ENCODE measurements at places on chromosomes 5 and 9. TPM values are rescaled to one million over a fixed set of nuclear protein-coding genes. Genes with fewer than 3 reads are reported as not detected.

GRCh38 chr5:173178369-173178910, 34.1 kb downstream of the BNIP1 start:
- H3K27ac ChIP-seq = no peak overlapping the region
- no peak overlapping the region for H3K4me3 ChIP-seq
- DNase-seq = no peak

DNA sequence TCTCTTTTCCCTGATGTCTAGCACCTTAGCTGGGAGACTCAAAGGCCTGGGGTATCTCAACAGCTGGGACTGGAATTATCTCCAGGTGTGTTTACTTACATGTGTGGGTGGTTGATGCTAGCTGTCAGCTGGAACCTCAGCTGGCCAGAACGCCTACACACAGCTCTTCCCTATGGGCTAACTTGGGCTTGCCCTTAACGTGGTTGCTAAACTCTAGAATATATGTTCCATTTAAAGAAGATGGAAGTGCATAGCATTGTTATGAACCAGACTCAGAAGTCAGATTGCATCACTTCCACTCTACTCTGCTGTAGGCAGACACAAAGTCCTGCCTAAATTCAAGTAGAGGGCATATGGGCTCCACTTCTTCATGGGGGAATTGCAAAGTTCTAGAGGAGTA, 29.3 kb downstream of the SGCD start:
- peaks cover 4% of the 10 kb centered on the region for H3K36me3 ChIP-seq
- no peak for DNase-seq
- H3K4me1 ChIP-seq = peaks cover 2% of the 10 kb centered on the region
- H3K27me3 ChIP-seq = no peaks in the 10 kb centered on the region
- no peak overlapping the region for H3K27ac ChIP-seq

GRCh38 chr9:123316053-123316718, 39.8 kb upstream of the CRB2 start:
- no peak for DNase-seq
- H3K27ac ChIP-seq = no peak overlapping the region
- no peak overlapping the region for H3K4me3 ChIP-seq
- no peaks in the 10 kb centered on the region for H3K4me1 ChIP-seq

DNA sequence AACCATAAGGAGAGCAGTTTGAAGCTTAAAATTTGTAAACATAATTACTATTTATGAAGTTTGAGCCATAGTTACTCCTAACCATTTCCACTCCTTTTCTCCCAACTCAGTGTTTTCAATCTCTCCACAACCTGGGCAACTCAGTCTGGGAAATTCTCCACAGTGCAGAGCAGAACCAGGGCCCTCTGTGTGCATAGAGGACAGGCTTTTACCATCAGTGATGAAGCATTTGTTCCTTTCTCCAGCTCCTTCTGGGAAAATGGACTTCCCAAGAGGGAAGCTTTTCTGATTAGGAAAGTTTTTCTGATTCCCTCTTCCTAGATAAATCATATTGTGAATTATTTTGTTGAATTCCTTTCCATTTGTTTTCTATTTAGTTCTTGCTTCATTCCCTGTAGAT, 132.3 kb upstream of the MPDZ start:
- no peaks in the 10 kb centered on the region for H3K27me3 ChIP-seq
- H3K4me1 ChIP-seq = peaks cover 2% of the 10 kb centered on the region

DNA sequence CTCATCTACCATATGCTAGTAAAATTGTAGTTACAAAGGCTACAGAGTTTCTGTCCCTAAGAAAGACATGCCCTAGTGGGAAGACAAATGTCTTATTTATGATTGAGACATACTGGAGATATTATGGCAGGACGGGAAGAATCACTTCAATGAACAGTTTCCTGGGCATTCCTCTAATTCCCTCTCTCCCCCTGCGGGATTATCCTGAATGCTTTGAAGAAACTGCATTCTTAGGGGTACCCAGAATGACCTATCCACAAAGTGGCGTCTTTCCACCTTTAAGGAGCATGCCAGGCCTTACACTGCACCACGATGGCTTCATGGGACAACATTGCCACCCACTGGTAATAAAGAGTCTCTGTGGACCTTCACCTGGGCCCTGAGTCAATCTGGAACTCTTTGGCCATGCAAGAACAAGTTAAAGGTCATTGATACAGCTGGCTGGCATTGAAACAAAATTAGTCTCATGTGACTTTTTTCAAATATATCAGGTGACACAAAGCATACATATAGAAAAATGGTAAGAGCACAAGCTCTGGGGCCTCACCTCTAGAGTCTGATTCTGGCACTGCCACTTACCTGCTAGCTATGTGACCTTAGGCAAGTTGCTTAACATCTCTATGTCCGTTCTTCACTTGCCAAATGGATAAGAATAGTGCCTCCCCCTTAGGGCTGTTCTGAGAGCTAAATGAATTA, 32.0 kb downstream of the ANKRD55 start:
- H3K27ac ChIP-seq = no peak overlapping the region
- H3K36me3 ChIP-seq = no peaks in the 10 kb centered on the region
- no peaks in the 10 kb centered on the region for H3K4me1 ChIP-seq
- H3K4me3 ChIP-seq = no peak overlapping the region
- no peaks in the 10 kb centered on the region for H3K27me3 ChIP-seq

DNA sequence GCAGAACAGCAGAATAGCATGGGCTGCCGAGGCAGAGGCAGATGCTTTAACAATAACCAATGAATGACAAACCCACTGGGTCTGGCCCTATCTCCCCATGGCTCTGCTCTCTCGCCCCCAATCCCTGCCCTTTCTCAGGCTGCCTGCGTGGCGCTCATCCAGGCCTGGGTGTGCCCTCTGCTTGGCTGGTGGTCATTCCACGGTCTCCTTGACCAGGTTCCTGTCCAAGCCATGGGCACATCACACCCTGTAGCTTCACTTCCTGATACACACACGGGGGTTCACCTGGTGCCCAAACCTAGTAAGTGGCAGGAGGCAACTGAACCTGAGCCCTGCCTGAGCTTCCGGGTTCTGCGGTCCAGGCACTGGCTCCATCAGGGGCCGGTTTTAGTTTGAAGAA, 87.6 kb downstream of the DAP start:
- DNase-seq = no peak
- H3K27ac ChIP-seq = no peak overlapping the region
- H3K4me3 ChIP-seq = no peak overlapping the region

GRCh38 chr5:111857623-111858022, 100.6 kb upstream of the NREP start:
- H3K27me3 ChIP-seq = no peaks in the 10 kb centered on the region
- no peak for DNase-seq
- H3K4me3 ChIP-seq = no peak overlapping the region
- no peaks in the 10 kb centered on the region for H3K36me3 ChIP-seq

GRCh38 chr5:21765406-21765805, 1087.7 kb downstream of the CDH12 start:
- no peaks in the 10 kb centered on the region for H3K4me1 ChIP-seq
- no peak overlapping the region for H3K4me3 ChIP-seq
- no peaks in the 10 kb centered on the region for H3K27me3 ChIP-seq
- DNase-seq = no peak
- no peaks in the 10 kb centered on the region for H3K36me3 ChIP-seq

GRCh38 chr5:145449794-145450193, 385.3 kb downstream of the PRELID2 start:
- no peak for DNase-seq
- no peaks in the 10 kb centered on the region for H3K4me1 ChIP-seq
- H3K27me3 ChIP-seq = no peaks in the 10 kb centered on the region
- H3K4me3 ChIP-seq = no peak overlapping the region

- no peak overlapping the region for H3K27ac ChIP-seq
- no peaks in the 10 kb centered on the region for H3K4me1 ChIP-seq
- no peak for DNase-seq
- no peak overlapping the region for H3K4me3 ChIP-seq
- H3K27me3 ChIP-seq = no peaks in the 10 kb centered on the region
Measured at GRCh38 chr5:90438100-90438499, 28.5 kb upstream of the CETN3 start.

DNA sequence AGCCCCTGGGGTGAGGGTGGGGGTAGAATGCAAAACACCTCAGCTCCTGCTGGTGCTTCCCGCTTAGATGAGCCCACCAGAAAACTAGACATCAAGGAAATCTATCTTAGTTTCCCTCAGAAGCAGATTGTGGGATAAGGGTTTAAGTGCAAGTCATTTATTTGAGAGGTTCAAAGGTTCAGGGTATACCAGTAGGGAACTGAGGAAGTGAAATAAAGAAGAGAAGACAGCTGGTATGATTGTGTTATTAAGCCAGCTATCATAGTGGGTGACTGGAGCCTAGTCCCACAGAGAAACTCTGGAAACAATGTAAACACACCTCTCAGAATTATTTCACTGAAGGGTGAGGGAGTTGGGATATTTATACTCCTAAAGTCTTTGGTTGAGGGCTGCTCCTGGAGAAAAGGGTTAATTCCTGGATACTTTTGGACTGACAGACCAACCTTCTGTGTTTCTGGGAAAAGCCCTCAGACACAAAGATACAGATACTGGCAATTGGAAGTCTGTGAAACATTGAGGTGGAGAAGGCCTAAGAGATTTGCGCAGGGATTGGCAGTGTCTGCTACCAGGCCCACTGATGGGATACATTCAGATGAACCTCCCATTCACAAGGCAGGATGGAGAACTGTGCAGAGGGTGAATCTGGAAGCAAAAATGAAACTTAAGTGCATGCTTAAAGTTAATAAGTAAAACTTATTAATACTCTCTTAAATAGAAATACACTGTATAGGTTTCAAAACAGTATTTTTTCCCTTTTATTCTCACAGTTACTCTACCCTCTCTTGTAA, 6.4 kb upstream of the DCTN4 start:
- no peak overlapping the region for H3K4me3 ChIP-seq
- no peaks in the 10 kb centered on the region for H3K4me1 ChIP-seq
- H3K27ac ChIP-seq = no peak overlapping the region
- DNase-seq = no peak

GRCh38 chr9:129478961-129479630, 141.8 kb downstream of the C9orf50 start:
- H3K36me3 ChIP-seq = no peaks in the 10 kb centered on the region
- H3K27me3 ChIP-seq = no peaks in the 10 kb centered on the region
- H3K4me1 ChIP-seq = no peaks in the 10 kb centered on the region
- DNase-seq = no peak

- no peaks in the 10 kb centered on the region for H3K36me3 ChIP-seq
- H3K27me3 ChIP-seq = no peaks in the 10 kb centered on the region
- no peaks in the 10 kb centered on the region for H3K4me1 ChIP-seq
- H3K4me3 ChIP-seq = no peak overlapping the region
Measured at GRCh38 chr5:9653811-9654210, 23.7 kb upstream of the TAS2R1 start.

DNA sequence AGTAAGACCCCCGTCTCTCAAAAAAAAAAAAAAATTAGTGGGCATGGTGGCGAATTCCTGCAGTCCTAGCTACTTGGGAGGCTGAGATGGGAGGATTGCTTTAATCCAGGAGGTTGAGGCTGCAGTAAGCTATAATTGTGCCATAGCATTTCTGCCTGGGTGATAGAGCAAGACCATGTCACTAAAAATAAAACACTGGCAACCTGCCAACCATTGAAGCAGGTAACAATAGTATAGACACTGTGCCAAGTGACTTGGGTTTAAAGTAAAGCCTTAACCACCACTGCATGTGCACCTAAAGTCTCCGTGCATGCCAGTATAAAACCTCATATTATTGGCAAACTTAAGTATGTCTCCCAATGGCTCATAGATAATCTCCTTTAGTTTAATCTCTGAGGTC, 3.4 kb upstream of the APBA1 start:
- no peaks in the 10 kb centered on the region for H3K36me3 ChIP-seq
- no peaks in the 10 kb centered on the region for H3K27me3 ChIP-seq
- H3K4me1 ChIP-seq = no peaks in the 10 kb centered on the region
- H3K27ac ChIP-seq = no peak overlapping the region
- H3K4me3 ChIP-seq = no peak overlapping the region

DNA sequence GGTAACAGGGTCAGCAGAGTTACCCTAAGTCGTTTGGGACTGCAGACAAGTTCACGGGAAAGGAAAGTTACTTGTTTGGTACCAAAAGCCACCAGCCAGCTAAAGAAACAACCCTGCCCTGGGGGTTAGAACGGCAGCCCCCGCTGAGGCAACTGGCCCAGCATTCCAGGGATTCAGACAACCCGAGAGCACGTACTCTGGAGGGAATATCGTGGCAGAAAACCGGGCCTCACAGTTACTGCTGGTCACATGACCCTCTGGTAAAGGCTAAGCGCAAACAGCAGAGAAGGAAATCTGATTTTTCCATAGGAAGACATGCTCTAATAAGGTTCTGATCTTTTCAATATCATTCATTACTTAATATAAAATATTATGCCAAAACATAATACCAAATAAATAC, 22.5 kb upstream of the MLANA start:
- no peak for DNase-seq
- no peaks in the 10 kb centered on the region for H3K36me3 ChIP-seq
- H3K4me3 ChIP-seq = no peak overlapping the region
- H3K4me1 ChIP-seq = no peaks in the 10 kb centered on the region
- no peaks in the 10 kb centered on the region for H3K27me3 ChIP-seq
- H3K27ac ChIP-seq = no peak overlapping the region

GRCh38 chr9:132637351-132637750, 32.4 kb downstream of the DDX31 start:
- H3K4me1 ChIP-seq = no peaks in the 10 kb centered on the region
- no peak overlapping the region for H3K27ac ChIP-seq
- H3K36me3 ChIP-seq = peaks cover 3% of the 10 kb centered on the region
- no peak for DNase-seq
- no peak overlapping the region for H3K4me3 ChIP-seq

GRCh38 chr9:8401961-8402705, 602.6 kb upstream of the DMAC1 start:
- H3K4me3 ChIP-seq = no peak overlapping the region
- DNase-seq = no peak
- H3K36me3 ChIP-seq = no peaks in the 10 kb centered on the region
- H3K27ac ChIP-seq = no peak overlapping the region
- H3K27me3 ChIP-seq = no peaks in the 10 kb centered on the region
- H3K4me1 ChIP-seq = no peaks in the 10 kb centered on the region

DNA sequence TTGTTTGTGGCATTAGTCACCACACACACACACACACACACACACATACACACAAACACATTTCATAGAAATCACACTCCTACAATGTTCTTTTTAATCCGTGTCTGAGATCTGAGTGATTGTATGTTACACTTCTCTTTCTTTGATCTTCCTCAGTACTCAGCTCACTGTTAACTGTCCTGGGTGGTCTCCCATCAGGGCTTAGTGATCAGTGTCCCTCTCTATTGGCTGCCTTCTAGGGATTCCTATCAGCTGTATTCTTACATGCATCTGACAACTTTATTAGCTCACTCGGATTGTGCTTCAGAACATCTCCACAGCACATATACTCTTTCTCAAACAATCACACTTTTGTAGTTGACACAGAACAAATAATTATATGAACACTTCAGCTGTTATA, 170.2 kb upstream of the POU5F2 start:
- no peak for DNase-seq
- H3K27me3 ChIP-seq = no peaks in the 10 kb centered on the region
- H3K27ac ChIP-seq = no peak overlapping the region
- H3K4me3 ChIP-seq = no peak overlapping the region
- H3K4me1 ChIP-seq = no peaks in the 10 kb centered on the region

Gene HSPB3
- total RNA-seq = 1.5 TPM

Gene ARHGEF39
- 1.7 TPM for total RNA-seq

Gene CDKN2B
- total RNA-seq = 4.8 TPM

Gene PCDHB6
- total RNA-seq = 1.9 TPM

Gene KCNV2
- not detected for total RNA-seq

Gene AGXT2
- not detected for total RNA-seq
